ENCODE measurements at places on chromosomes 2 and 18. TPM values are rescaled to one million over a fixed set of nuclear protein-coding genes. Genes with fewer than 3 reads are reported as not detected.

The SIX2 gene
- total RNA-seq: 7.4 TPM

DNA sequence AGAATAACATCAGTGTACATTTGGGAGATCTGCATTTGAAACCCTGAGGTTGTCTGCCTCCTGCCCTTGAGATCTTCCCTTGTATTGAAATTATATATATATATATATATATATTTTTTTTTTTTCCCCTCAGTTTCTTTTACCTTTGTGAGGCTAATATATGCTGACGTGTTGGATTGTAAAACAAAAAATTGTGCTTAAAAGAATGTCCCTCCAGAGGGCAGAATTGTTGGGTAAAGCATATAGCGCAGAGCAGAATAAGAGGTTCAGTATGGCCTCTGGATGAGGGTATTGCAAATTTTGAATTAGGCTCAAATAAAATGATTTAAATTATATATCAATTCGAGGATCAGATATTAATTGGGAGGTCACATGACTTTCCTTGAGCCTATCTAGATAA is 12.4 kb downstream of the NABP1 start:
- H3K36me3 ChIP-seq: peaks cover 34% of the 10 kb centered on the region
- DNase-seq: no peak
- H3K27ac ChIP-seq: peak overlapping the region; percentile 74

DNA sequence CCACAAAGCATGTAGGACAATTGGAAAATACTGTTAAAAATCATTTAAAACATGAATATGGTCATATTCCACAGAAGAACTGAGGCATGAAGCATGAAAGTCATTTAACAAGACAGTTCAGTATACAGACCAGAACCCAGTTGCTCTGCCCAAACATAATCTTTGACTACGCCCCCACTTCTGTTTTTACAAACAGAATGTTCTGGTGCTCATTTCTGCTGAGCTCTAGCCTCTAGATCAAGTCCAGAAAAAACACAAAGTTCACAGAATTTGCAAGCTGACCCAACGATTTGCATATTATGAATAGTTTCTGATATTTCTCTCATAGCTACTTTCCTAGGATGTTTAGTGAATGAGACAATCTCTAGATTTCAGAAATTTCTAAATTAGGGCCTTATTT is 424.9 kb downstream of the PID1 start:
- no peaks in the 10 kb centered on the region for H3K4me1 ChIP-seq
- no peak overlapping the region for H3K4me3 ChIP-seq
- H3K27ac ChIP-seq: no peak overlapping the region
- DNase-seq: no peak
- no peaks in the 10 kb centered on the region for H3K27me3 ChIP-seq
- H3K36me3 ChIP-seq: no peaks in the 10 kb centered on the region

DNA sequence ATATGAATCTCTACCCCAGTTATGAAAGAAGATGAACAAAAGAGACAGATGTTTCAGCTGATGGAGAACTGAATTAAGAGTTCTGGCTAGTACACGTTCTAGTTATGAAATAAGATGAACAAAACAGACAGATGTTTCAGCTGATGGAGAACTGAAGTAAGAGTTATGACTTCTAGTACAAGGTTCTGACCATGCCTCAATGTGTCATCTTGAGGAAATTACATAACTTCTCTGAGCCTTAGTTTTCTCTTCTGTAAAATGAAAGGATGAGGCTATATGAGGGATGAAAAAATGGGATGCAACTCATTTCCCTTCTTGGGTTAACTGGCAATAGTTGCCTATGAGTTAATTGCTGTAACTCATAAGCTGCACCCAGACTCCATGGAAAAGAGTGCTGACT is 92.9 kb upstream of the WDR75 start:
- H3K36me3 ChIP-seq: no peaks in the 10 kb centered on the region
- H3K4me1 ChIP-seq: peaks cover 8% of the 10 kb centered on the region
- H3K4me3 ChIP-seq: no peak overlapping the region

- H3K4me3 ChIP-seq: peak overlapping the region; percentile 57
- no peaks in the 10 kb centered on the region for H3K27me3 ChIP-seq
- peak overlapping the region; percentile 65 for H3K27ac ChIP-seq
- H3K36me3 ChIP-seq: no peaks in the 10 kb centered on the region
- no peak for DNase-seq
- H3K4me1 ChIP-seq: peaks cover 29% of the 10 kb centered on the region
Measured at GRCh38 chr18:45775743-45776142, 49.7 kb upstream of the SIGLEC15 start.

GRCh38 chr18:3594760-3595368 is 144.9 kb downstream of the TGIF1 start:
- H3K36me3 ChIP-seq: no peaks in the 10 kb centered on the region
- H3K27ac ChIP-seq: peak overlapping the region; percentile 98
- H3K4me1 ChIP-seq: peaks cover 44% of the 10 kb centered on the region

All from astrocyte (in vitro differentiated cells and primary cell).